Activated CD8-positive, alpha-beta memory T cell treated with anti-CD3 and anti-CD28 coated beads for 36 hours (primary cell): ENCODE measurements at places on chromosomes 2 and 18. TPM values are rescaled to one million over a fixed set of nuclear protein-coding genes. Genes with fewer than 3 reads are reported as not detected.

Gene PFN4
- total RNA-seq = not detected

Gene DPYSL5
- not detected for total RNA-seq

Gene ERCC3
- total RNA-seq = 56.3 TPM

Gene REEP1
- 0.25 TPM for total RNA-seq

Gene ACTR2
- 306 TPM for total RNA-seq

Gene MAPRE3
- 2.4 TPM for total RNA-seq
